Mucosa of gallbladder (tissue), 1 donor: ENCODE measurements at places on chromosomes 7 and 10. TPM values are rescaled to one million over a fixed set of nuclear protein-coding genes. Genes with fewer than 3 reads are reported as not detected.
A peak's percentile ranks its signal among the peaks of the same experiment; 100 is the strongest.

- no peak for DNase-seq
Measured at GRCh38 chr10:125146791-125147579, 13.4 kb downstream of the CTBP2 start.

The PTN gene
- 39.3 TPM for total RNA-seq

The FAM180A gene
- total RNA-seq = 13.7 TPM

DNA sequence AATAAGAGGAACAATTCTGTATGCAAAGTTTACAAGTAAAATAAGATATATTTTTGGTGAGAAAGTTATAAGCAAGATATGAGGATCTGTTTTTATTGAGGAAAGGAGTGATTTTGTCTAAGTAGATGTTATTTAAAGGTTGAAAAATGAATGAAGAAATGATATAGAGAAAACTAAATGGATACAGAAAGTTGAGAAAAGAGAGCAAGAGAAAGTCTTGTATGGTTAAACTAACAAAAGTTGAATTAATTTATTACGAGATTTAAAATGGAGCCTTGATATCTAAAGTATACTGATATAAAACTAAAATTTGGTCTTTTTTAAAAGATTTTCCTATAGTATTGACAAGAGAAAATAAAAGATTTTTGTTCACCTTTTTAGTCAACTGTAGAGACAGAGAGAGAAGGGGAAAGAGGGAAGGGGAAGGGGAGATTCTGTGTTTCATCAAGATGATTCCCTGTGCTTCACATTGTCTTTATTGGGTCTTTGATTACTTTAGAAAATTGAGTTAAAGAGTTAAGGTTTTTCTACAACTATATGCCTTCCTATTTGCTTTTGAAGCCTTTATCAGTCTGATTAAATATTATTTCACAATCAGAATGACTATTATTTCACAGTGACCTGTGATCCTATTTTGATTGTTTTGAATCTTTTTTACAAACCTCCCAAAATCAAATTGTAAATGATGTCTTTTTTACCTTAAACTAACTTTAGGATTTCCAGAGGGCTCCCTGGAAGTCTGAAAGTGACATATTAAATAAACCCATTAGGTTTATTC is 10.7 kb downstream of the SHTN1 start:
- no peak for DNase-seq

The DOCK1 gene
- total RNA-seq = 44.9 TPM

The LMTK2 gene
- 31.2 TPM for total RNA-seq

DNA sequence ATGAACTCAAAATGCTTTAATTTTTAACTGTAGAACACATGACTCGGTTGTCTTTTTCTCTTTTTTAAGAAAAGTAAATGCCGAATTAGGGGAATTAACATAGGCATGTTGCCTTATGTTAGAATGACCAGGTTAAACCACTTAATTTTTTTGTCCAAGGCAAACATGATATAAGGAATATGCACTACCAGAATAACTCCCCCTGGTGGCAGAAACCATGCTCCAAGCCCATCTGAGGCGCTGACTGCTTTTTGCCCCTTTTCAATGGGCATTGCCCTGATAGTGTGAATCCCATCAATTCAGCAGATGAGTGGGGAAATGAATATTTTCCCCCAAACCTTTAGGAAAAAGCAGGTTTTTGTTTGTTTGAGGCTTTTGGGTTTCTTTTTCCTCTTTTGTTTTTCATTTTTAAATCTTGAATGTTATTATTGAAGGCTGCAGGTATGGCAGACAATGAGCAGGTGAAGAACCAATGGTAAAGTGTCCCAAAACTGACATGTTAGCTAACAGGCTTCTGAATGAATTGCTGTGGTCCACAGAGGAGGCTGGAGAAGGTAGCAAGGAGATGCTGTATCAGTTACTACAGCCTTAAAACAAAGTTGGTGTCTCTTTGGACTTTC is 284.3 kb downstream of the SORCS3 start:
- DNase-seq = peak; percentile 39

DNA sequence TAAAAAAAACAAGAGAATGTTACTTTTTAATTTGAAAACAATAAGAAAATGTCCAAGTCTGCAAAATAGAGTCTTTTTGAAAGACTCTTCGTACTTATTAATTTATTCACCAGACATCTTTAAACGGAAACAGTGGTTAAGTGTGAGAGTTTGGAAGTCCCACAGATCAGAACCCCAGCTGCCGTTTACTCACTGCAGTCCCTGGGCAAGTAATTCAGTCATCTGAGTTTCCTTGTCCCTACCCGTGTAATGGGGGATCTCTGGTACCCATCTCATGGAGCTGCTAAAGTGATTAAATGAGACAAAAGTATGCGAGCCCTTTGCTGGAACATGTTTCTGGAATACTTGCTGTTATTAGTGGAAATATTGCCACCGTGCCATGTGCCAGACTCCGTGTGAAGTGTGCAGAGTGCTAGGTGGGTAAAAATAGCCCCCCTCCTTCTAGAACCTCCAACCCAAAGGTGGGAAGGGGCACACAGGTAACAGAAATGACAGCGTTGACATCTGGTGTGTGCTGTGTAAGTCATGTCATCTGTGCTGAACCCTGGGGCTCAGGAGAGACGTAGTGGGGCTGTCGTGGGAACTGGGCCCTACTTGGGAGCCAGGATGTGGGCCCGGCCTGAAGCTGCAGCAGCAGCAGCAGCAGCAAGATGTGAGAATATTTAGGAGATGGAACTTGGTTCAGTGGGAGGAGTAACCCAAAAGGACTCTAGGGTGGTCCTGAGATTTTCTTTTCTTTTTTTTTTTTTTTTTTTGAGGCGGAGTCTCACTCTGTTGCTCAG is 140.5 kb downstream of the CUX1 start:
- DNase-seq = no peak

DNA sequence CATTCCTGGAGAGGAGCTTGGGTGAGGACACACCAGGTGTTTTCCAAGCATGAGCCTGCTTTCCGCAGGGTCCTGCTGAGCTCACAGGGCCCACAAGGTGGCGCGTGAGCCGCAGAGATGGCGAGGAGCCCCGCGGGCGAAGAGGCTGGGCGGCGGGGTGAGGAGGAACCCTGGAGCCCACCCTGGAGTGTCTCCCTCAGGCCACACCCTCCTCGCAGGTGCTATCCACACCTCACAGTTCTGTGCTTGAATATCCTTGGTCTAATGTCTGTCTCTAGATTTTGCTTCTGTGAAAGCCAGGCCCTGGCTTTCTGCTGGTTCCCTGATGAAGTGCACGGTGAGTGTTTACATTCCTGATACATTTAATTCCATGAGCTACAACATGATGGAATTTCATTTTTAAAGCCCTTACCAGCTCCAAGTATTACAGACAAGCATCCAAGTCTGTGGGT is 433.6 kb downstream of the ACTR3B start:
- DNase-seq = no peak

DNA sequence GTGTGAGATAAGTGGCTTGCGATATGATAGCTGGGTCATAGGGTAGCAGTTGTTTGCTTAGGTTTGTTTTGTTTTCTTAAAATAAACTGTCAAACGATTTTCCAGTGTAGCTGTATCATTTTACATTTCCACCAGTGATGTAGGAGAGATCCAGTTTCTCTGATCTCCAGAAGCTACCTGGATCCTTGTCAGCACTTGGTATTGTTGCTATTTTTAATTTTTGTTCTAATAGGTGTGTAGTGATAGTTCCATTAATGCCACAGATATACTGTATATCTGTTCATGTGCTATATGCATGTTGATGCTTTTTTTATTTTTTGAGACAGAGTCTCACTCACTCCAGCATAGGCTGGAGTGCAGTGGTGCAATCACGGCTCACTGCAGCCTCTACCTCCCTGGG is 44.4 kb downstream of the GOLGA7B start:
- no peak for DNase-seq

DNA sequence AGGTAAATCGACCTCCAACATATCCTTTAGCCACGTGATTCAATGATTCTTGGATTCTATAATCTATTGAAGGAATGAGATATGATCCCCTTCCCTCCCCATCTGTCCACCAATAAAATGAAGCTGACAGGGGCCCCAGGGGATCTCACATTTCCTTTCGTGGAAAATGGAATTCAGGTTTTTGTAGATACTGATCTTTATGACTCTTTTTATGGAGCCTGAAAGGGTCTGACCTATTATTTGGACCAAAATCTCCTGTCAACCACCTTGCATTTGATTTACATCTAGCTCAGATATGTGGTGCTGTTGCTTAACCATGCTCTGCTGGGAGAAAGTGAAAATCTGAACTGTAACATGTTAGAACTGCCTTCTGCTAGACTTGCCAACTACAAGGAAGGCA is 234.0 kb upstream of the CXCL12 start:
- no peak for DNase-seq

- DNase-seq = no peak
Measured at GRCh38 chr7:88200789-88201188, 19.0 kb downstream of the SRI start.

GRCh38 chr7:99920149-99920548 is 819 bp upstream of the TRIM4 start:
- no peak for DNase-seq

The GDF10 gene
- total RNA-seq = 0.52 TPM

DNA sequence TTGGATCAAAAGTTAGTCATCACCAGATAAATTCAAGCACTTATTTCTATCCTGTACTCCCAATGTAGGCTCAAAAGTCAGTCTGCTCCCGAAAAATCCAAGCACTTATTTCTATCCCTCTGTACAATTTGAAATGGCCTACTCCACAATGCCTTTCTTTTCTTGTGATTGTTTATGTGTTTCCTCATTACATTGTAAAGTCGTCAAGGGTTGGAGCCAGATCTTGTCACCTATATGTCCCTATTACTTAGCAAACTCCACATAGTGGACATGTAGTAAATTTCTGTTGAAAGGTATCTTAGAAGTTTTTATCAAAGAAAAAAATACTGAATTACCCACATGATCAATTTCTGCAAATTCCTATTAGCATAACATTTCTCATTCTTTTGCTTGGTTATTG is 82.1 kb downstream of the CYP51A1 start:
- no peak for DNase-seq

The ETV1 gene
- total RNA-seq = 136 TPM

DNA sequence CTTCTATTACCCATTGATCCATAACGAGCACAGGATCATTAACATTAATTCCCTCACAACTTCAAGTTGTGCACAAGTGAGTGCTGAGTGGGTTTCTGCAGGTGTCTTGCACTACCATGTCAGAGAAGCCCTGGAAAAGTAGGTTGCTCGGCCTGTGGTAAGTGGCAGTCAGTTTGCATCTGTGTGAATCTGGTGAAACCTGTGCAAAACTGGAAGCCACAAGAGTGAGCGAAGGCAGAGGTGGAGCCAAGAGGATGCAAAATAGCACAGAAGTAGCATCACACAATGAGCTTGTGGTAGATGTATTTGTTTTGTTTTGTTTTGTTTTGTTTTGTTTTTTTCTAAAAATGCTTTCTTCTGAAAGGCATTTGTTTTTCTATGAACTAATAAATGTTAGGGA is 181.5 kb downstream of the THSD7A start:
- DNase-seq = no peak

DNA sequence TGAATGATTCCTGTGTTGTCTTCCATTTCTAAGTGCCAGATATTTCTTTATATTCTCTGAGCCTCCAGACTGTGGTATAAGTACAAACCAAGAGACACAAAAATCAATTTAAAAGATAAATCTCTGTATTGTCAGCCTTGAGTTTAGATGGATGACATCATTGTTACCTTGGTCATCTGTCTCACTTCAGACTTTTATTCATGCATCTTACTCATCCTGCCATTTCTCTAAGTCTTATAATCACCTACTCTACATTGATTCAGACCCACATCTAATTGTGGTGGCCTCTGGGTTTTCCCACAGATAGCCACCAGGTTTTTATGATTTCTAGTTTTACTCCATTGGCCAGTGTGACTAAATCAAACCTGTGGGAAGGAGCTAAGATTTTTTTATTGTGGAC is 26.8 kb upstream of the HDAC9 start:
- no peak for DNase-seq

- DNase-seq = peak; percentile 30
Measured at GRCh38 chr10:114304571-114305421, 65.7 kb downstream of the VWA2 start.

DNA sequence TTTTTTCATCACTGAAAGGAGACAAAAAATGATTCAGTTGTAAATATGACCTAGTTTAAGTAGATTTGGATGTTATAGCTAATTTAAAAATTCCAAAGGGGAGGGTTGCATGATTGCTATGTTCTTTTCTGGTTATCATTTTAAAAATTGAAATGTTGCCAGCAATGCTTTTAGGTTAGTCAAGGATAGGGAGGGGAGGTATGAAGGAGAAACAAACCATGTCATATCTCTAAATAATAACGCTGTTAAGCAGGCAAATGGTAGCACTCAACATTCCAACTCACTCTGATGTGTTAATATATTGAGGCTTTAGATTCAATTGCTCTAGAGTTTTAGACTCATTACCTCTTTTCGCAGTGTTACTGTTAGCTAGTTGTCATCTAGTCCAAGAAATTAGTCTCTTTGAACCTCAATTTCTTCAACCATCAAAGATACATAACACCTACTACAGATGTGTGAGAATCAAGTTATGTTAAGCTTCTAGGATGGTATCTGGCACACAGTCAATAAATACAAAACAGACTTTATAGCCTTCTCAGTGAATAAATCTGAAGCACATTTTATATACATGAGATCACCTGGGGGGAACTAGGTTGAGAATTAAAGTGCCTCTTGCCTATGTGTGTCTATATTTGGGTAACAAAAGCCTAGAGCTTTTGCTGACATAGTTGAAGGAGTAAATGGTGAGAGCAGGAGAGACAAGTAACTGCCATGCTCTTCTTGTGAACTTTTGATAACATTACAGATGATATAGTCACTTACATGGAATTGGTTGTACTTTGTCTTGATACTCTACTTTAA is 124.9 kb downstream of the CSTF2T start:
- DNase-seq = no peak

The ZNF503 gene
- total RNA-seq = 15.9 TPM

GRCh38 chr10:97270523-97271154 is 21.8 kb downstream of the ARHGAP19 start:
- DNase-seq = no peak

DNA sequence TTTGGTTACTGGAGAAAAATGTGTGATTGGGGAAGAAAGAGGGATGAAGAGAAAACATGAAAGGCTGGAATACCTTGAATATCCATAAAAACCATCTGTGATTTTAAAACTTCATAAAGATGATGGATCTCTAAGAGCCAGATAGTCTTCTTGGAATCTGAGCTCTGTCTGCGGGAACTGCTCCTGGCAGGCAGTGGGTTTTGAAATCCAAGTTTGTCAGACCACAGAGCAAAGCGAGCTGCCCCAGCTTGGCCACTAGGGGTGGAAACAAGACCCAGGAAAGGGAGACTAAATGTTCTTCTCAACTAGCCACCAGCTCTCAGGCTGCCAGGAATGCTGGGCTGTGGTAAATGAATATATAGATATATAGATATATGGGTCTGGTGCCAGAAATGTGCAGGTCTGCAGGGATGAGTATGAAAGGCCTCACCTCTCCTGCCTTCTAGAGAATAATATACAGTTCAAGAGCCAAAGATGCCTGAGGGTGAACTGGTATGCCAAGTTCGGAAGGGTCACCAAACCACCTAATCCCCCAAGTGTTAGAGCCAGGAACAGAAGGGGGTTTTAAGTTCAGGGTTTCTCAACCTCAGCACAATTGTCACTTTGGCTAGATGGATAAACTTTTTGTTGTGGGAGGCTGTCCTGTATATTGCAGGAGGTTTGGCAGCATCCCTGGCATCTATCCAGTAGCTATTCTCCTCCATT is 208.8 kb downstream of the KCNMA1 start:
- DNase-seq = peak; percentile 44
